ENCODE measurements at places on chromosomes 16 and 17. TPM values are rescaled to one million over a fixed set of nuclear protein-coding genes. Genes with fewer than 3 reads are reported as not detected.
A peak's percentile ranks its signal among the peaks of the same experiment; 100 is the strongest.

DNA sequence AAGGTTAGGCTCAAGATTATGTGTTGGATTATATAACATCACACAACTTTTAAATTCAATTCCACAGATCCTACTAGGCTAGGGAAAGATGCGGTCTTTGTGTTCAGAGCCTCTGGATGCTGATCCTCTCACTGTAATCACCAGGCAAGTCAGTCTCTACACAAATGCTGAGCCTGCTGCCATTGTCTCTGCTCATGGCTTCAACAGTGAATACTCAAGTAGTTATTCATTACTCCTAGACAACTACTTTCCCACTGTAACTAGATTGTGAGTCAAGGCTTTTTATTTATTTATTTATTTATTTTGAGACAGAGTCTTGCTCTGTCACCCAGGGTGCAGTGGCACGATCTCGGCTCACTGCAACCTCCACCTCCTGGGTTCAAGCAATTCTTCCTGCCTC is 15.8 kb upstream of the NDUFAB1 start:
- DNase-seq: no peak

DNA sequence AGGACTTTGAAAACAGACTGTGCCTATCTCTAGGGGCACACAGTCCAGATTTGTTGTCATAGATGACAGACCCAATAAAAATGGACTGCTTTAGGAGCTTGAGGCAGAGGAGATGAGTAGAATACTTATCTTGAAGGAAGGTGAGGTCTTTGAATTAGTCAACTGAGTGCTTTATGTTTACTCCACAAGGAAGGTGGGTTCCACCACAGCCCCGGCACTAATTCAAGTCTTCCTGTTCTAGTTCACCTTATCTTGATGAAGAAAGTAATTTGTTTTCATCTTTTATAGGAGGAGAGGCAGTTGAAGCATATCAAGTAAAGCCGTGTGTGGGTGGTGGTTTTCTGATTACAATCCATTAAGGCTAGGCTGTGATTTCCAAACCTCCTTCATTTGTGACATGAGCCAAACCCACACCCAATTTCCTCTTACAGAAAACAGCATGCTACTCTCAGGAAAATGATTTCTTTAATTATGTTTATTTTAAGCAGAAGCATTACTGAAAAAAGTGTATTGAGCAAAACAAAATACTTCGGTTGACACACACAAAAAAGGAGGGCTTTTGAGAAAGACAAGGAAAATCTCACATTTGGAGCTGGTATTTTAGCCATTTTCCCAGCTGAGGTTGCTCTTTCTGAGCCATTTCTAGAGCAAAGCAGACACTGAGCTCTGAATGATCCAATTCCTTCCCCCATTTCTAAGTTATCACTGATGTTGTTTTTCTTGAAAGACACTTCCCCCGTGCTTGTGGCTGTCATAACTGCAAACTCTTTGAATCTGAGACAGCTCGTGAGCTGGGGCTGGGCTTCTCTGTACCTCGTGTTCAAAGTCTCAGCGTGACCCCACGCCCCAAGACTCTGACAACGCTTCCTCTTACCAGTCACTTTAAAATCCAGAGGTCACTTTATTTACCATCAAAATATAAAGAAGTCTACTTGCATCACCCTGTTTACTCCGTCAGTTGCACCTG is 35.4 kb downstream of the CDRT15 start:
- peak; percentile 62 for DNase-seq

DNA sequence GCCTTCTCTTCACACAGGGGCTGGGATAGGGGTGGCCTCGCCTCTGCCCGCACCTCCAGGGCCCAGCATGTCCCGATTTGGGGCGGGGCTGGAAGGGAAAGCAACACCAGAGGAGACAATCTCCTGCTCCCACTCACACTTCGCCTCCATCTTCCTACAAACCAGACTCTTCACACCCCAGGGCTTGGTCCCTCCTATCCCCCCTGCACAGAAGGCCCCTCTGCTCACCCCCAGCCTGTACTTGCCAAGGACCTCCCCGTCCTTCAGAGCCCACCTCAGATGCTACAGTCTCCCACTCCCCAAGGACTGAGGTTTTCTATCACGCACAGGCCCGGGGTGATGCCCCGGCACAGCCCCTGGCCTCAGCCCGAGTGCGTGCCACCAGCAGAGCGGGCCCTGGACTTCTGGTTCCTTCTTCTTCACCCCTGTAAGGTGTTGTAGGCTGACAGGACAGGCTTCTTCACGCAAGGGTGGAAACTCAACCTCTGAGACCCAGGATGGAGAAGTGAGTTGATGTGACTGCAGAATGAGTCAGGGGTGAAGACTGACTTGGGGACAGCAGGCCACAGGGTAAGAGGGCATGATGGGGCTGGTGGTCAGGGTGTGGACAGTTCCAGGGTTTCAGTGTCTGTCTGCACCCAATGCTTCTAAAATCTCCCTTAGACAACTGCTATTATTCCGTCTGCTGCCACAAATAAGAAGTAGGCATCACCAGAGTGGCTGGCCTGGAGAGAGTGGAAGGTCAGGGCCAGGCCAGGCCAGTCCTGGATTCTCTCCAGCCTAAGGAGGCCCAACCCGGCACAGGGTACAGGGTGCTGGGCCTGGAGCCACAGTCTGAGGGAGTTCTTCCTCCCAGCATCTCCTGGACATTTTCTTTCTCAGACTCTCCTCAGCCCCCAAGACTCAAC is 2.5 kb downstream of the ITGAE start:
- no peak for DNase-seq

- no peak for DNase-seq
These were observed 42.9 kb downstream of the AMFR start for GRCh38 chr16:56382459-56382858.

DNA sequence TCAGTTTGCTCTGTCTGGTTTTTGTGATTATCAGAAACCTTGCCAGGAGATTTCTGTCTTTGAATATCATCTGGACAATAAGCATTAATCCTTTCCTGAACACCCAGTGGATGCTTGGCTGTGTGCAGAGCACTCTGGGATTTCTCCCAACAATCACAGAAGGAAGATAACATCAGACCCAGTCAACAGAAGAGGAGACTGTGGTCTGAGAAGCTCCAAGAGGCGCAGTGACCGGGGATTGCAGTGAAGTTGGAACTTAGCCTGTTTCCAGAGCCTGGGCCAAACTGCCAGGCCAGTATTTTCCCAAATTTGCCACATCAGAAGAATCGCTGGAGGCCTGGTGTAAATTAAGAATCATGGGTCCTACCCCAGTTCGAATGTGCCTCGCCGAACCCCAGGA is 264.7 kb downstream of the C16orf95 start:
- no peak for DNase-seq

DNA sequence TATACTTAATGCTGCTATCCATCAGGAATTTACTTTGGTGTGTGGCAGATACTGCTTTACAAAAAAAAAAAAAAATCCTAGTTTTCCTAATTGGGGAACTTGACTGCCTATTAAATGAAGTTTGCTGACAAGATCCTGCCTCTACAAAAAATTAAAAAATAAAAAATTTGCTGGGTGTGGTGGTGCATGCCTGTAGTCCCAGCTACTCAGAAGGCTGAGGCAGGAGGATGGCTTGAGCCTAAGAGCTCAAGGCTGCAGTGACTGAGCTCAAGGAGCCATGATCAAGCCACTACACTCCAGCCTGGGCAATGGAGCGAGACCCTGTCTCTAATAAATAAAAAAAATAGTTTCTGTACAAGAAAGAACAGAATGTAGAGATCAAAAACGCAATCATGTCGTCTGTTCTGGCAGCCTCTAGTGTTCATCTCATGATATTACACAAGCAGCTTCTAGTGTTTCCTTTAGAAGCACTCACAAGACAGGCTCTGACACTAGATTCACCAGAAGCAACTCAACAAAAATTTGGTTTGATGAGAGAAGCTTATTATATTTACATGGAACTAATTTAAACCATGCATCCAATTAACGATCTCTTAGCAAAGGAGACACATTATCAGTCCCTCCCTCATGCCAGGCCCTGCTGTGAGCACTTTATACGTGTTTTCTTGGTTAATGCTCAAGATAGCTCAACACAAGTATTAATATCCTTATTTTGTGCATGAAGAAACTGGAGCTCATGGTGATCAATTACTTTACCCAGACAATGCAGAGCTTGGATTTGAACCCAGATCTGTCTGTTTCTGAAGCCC is 6.8 kb upstream of the KRTAP17-1 start:
- DNase-seq: no peak

GRCh38 chr17:79843816-79844800 is 4.9 kb upstream of the CBX4 start:
- DNase-seq: peak; percentile 72

Gene PDF
- total RNA-seq: 6.3 TPM

Gene MYO15A
- total RNA-seq: 3.3 TPM

Gene CBFA2T3
- 14.3 TPM for total RNA-seq
